ENCODE measurements at places on chromosomes 7 and 10.

- no peak for DNase-seq
These were observed 148.6 kb downstream of the SH3PXD2A start for GRCh38 chr10:103706762-103707161.

- no peak for DNase-seq
These were observed 38.6 kb downstream of the MAGI2 start for GRCh38 chr7:79414910-79415309.

- no peak for DNase-seq
These were observed 42.6 kb upstream of the ZNRF2 start for GRCh38 chr7:30241767-30242166.

GRCh38 chr7:130390486-130390885 is 10.2 kb downstream of the CPA1 start:
- no peak for DNase-seq

- no peak for DNase-seq
These were observed 215.6 kb downstream of the DOCK4 start for GRCh38 chr7:111990643-111991042.

GRCh38 chr10:3248526-3249306 is 76.1 kb upstream of the PITRM1 start:
- no peak for DNase-seq

- DNase-seq, result no peak
These were observed 103.8 kb downstream of the ARID5B start for GRCh38 chr10:62005281-62005680.

GRCh38 chr7:130875-131780 is 61.2 kb upstream of the FAM20C start:
- no peak for DNase-seq

GRCh38 chr7:116527521-116527920 is 2.7 kb downstream of the CAV1 start:
- no peak for DNase-seq

DNA sequence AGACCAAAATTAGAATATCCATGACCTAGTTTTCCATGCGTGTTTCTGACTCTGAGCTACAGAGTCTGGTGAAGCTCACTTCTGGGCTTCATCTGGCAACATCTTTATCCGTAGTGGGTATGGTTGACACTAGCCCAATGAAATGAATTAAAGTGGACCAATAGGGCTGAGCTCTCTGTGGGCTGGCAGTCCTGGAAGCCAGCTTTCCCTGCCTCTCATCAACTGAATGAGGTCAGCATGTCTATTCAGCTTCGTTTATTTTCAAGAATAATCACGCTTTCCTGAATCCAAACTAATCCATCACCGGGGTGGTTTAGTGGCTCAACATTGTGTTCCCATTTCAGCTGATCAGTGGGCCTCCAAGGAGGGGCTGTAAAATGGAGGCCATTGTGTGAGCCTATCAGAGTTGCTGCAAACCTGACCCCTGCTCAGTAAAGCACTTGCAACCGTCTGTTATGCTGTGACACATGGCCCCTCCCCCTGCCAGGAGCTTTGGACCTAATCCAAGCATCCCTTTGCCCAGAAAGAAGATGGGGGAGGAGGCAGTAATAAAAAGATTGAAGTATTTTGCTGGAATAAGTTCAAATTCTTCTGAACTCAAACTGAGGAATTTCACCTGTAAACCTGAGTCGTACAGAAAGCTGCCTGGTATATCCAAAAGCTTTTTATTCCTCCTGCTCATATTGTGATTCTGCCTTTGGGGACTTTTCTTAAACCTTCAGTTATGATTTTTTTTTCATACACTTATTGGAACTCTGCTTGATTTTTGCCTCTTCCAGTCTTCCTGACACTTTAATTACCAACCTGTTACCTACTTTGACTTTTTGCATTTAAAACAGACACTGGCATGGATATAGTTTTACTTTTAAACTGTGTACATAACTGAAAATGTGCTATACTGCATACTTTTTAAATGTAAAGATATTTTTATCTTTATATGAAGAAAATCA is 35.5 kb downstream of the CAV1 start:
- no peak for DNase-seq

DNA sequence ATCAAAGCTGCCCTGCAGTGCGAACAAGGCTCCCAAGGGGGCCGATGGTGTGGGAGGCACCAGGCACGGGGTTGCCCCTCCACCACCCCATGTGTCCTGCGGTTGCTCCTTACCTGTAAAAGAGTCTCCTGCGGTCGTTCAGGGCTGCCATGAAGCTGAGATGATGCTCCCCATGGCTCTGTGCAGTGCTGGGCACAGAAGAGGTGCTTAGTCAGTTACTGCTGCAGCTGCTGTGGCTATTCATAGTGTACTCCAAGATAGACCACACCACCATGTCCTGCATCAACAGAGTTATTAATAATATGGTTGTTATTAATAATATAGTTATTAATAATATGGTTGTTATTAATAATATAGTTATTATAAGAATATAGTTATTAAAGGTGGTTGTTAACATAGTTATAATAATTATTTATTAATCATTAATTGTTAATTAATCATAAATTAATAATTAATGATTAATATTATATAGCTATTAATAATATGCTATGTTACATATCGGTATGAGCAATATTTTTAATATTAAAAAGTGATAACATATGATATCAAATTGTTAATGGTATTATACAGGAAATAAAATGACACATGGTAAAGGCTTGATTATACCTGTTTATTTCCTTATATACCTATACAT is 97.0 kb upstream of the PFKP start:
- DNase-seq, result no peak

- DNase-seq, result no peak
These were observed 41.8 kb downstream of the NCAPG2 start for GRCh38 chr7:158662610-158663427.

- no peak for DNase-seq
These were observed 22.4 kb upstream of the GARS1 start for GRCh38 chr7:30572212-30572841.

GRCh38 chr10:74460812-74461211 is 309.8 kb downstream of the ADK start:
- DNase-seq, result no peak

DNA sequence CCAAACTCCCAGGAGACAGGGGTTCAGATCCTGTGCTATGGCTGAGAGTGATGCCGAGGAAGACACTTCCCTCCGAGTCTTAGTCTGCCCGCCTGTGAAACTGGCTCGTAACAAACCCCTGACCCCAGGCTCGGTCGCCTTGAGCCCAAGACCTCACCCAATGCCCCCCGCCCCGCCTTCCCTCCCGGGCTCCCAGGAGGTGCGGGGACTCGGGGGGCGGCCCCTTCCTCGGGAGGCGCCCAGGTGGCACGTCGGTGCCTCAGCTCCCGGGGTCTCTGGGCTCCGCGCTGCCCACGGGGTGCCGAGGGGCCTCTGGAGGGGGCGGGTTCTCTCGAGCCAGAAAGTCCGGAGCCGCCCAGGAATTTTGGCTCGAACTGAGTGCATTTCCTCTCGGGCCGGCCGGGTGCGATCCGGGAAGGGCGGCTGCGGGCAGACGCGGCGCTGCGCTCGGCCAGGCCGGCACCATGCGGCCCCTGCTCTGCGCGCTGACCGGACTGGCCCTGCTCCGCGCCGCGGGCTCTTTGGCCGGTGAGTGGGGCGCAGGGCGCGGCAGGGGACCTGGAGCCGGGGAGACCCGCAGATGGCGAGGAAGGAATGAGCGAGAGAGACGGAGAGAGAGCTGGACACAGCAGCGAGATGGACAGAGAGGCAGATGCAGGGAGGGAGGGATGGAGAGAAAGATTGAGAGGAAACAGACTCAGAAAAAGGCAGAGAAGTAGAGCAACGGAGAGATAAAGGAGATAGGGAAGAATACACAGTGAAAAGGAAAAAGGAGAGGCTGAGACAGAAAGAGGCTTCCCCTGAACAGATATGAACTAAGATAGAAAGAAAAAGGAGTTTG is at the start of gene PLAC9:
TSS of gene PLAC9 (plus strand) at position 432 of the 841 bp plus-strand sequence. CDS start at position 465, 33 bp downstream.
- DNase-seq, result no peak

GRCh38 chr7:21916629-21917028 is 29.1 kb downstream of the CDCA7L start:
- DNase-seq, result no peak

- DNase-seq, result no peak
These were observed 2.1 kb upstream of the SAMD9L start for GRCh38 chr7:93150200-93150835.

- no peak for DNase-seq
These were observed 37.0 kb downstream of the SEC61G start for GRCh38 chr7:54722026-54722425.

GRCh38 chr7:74039337-74039736 is 11.4 kb downstream of the ELN start:
- no peak for DNase-seq

DNA sequence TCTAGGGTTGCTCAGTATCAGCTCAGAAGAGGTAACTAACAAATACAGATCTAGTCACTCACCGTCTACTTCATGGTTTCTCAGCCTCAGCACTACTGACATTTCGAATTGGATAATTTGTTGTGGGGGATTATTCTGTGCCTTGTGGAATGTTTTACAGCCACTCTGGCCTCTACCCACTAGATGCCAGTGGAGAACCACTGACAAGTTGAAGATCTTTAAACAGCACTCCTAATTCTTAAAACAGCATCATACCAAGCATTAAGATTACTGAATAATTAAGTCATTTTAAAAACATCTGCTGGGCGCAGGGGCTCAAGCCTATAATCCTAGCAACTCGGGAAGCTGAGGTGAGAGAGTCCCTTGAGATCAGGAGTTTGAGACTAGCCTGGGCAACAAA is 82.6 kb downstream of the UPF2 start:
- no peak for DNase-seq

DNA sequence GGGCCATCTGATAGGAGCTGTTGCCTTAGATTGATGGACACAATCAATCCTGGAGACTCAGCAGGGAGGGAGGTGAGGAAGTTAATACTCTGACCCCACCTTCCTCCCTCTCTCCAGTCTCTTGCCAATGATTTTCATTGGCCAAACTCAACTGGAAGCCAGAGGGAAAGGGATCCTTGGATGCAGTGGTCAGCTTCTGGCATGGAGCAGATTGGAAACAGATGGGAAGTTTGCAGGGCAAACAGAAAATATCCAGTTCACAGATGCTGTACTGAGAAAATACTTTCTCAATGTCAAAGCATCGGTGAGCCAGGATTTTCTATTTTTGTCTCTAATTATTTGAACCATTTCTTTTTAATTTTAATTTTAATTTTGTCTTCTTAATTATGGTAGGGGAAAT is 170.8 kb downstream of the BBS9 start:
- no peak for DNase-seq

DNA sequence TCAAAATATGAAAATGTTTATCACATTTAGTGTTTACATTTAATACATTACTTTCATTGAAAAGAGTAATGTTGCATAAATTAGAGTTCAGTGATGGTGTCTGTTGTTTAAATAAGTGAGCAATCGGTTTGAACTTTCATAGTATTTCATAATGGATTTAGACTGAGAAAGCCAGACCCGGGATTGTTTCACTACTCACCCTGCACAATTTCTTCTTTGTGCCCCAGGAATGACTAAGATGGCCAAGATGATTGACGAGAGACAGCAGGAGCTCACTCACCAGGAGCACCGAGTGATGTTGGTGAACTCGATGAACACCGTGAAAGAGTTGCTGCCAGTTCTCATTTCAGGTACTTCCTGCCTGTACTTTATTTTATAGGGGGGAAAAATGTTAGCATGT is 74.6 kb downstream of the VCL start:
- no peak for DNase-seq

GRCh38 chr7:51308696-51309095 is 7.9 kb downstream of the COBL start:
- DNase-seq, result no peak

DNA sequence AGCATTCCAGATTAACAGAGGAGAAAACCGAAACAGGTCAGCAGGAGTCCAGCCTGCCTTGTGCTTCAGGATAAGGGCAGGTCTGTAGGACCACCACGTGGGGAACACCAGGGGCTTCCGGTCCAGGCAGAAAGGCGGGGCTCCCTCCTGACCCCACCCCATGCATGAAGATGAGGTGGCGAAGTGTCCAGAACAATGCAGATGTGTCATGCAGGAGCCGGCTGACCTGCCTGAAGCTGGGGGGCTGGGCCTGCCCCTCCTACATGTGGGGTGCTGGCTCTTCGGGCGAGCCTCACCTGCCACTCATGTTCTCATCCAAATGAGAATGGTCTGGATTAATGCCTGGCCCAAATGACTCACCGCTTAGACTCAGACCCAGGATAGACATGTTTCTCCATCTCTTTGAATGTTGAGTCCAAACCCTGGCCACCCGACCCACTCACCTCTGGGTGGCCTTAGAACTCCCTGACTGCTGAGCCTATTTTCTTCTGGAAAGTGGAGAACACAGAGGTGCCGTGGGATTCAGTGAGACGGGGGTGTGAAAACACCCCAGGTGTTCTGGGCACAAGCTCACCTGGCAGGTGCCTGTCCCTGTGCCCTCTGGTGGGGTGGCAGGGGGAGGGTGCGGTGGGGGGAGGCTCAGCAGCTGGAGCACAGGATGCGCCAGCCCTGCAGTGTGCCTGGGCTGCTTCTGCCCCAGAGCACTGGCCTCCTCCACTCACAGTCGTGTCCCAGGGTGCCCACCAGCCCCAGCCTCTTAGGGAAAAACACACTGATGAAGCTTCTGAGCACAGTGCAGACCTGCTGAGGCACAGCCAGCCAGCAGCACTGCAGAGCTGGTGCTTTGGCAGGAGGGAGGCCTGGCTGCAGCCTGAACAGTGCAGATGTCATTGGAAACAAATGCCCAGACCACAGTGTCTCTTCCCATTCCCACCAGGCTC is 55.2 kb upstream of the GDF10 start:
- DNase-seq, result no peak

DNA sequence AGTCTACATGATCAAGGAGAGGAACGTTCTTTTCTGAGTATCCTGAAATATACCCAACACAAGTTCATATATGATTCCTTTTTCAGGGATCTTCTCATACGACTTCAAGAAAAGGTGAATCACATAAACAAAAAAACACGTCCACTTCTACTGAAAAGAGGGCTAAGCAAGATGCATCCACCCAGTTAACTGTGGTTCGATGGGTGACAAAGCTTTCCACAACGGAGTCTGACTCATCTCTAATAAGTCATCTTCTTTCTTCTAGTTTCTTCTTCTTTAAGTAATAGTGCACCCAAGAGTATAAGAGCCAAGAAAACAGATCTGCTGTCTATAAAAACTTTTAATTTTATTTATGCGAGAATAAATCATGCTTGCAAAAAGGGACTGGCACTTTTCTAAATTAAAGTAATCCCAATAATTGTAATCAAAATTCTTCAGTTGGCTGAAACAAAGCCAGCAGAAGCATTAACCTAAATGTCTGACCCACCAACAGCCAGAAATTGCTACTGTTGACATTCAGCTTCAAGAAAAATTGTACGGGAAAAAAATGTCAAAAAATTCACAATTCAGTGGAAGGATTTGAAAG is 146.9 kb upstream of the ANK3 start:
- no peak for DNase-seq

- DNase-seq, result peak; percentile 6
These were observed 20.6 kb upstream of the RHOBTB1 start for GRCh38 chr10:60964257-60965235.

DNA sequence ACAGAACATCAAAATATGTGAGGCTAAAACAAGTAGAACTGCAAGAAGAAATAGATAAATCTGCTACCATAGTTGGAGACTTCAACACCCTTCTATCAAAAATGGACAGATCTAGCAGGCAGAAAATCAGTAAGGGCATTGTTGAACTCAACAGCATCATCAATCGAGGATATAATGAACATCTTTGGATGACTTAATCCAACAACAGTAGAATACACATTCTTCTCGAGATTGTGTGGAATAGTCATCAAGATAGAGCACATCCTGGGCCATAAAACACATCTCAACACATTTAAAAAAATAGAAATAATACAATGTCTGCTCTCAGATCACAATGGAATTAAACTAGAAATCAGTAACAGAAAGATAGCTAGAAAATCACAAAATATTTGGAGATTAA is 9.9 kb downstream of the IGFBP1 start:
- DNase-seq, result no peak

- no peak for DNase-seq
These were observed 2.2 kb downstream of the TMEM120A start for GRCh38 chr7:75992083-75992755.
